ENCODE measurements at places on chromosomes 1 and 21.

GRCh38 chr21:17693801-17694200 is 81.1 kb upstream of the BTG3 start:
- DNase-seq = no peak

DNA sequence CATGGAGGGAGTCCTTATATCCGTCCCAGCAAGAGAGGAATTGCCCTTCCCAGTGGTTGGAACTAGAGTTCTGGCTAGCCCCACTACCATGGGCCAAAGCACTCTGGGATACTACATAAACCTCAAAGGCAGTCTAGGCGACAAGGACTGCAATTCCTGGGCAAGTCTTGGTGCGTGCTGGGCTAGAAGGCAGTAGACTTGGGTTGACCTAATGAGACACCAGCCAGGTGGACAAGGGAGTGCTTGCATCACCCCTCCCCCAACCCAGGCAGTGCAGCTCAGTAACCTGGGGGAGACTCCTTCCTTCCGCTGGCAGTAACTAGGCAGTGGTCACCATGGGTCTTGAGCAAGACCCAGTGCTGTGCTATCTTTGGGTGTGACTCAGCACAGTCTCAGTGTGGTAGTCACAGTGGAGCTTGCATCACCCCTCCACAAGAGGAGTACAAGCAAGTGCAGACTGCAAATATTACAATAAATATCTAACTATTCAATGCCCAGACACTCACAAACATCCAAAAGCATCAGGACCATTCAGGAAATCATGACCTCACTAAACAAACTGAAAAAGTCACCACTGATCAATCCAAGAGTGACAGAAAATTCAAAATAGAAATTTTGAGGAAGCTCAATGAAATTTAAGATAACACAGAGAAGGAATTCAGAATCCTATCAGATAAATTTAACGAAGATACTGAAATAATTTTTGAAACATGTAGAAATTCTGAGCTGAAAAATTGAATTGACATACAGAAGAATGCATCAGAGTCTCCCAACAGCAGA is 84.7 kb upstream of the LYPLAL1 start:
- no peak for DNase-seq

DNA sequence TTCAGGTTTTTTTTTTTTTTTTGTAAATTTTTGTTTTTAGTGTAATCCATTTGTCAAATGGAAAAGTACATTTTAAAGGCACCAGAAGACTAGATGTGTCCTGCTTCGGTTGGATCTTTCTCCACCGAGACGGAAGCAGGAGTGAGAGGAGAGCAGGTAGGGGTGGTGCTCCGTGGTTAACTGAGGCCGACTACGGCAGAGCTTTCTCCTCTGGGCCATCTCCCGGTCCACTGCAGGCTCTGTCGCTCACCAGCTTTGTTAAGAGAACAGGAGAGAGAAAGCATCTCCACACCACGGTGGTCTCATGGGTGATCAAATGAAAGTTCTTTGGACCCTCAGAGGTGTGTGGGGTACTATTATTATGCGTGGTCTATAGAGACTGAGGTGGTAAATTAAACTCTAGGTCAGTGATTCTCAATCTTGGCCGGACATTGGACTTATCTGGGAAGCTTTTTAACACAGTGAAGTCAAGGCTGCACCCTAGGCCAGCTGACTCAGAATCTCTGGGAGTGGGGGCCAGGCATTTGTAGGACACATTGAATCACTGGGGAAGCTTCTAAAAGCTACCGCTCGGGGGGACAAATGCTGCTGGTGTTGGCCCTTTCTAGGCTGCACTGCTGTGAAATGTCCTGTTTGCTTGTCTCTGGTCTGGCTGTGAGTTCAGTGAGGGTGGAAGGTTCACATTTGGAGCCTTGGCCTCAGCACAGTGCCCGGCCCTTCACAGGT is 25.0 kb downstream of the ABCA4 start:
- DNase-seq = no peak

- no peak for DNase-seq
These were observed 19.4 kb downstream of the PDE4B start for GRCh38 chr1:65812065-65812464.

GRCh38 chr1:89877756-89878155 is 56.9 kb downstream of the LRRC8D start:
- no peak for DNase-seq

DNA sequence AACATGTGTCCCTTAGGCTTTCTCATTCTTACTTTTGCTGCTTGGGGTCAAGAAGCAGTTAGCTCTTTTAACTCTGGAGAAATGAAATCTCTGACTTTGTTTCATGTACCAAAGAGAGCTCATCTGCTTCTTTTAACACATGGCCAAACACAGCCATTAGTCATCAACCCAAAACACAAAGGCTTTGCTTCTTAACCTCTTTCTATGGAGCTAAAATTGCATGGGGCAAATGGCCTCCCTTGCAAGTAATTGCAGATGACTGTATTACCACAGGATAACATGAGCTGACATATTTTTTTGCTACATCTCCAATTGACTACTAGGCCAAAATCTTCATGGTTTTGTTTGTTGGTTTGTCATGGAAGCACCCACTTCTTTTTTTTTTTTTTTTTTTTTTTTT is 300.9 kb downstream of the BRINP3 start:
- no peak for DNase-seq

DNA sequence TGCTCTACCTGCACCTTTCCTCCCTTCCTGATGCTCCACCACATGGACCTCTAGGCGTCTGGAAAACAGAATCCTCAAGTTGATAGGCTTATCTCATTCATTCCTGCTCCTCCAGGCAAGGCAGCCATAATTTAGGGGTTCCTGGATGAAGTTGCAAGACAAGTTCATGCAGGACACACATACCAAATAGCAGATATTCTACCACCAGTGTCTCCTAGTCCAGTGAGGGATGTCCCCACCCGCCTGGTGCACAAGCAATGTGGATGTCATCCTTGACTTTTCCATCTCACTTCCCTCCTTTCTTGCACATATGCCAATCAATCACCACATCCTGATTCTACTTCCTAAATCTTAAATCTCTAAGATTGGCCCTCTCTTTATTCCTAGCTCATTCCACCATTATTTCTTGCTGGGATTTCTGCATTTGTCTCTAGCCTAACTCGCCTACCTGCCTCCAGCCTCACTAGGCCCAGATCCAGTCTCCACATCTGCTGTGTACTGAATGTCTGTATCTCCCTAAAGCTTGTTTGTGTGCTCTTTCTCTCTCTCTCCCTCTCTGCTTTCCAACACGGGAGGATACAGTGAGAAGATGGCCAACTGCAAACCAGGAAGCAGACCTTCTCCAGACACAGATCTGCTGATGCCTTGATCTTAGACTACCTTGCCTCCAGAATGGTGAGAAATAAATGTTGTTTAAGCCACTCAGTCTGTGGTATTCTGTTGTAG is 40.5 kb downstream of the CD34 start:
- no peak for DNase-seq

GRCh38 chr1:217106231-217106901 is 383.1 kb upstream of the ESRRG start:
- DNase-seq = no peak

GRCh38 chr1:76881762-76882161 is 14.5 kb downstream of the ST6GALNAC5 start:
- no peak for DNase-seq

DNA sequence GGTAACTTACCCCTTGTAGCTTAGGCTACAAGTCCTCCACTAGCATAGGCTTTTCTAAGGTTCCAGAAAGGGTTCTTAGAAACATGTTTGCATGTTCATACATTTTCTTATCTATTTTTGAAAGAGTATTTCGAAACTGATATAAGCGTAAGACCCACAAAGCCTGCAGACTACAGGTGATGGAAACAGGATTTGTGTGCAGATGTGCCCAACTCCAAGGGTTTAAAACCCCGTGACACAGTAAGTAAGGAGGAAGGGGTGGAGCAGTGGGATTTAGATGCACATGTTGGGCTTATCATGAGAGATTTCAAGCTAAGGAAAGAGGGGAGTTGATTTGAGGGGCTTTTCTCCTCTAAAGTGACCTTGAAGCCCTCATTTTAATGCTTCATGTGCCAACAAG is 164.7 kb downstream of the LTN1 start:
- no peak for DNase-seq

- DNase-seq = no peak
These were observed 89.6 kb downstream of the AK5 start for GRCh38 chr1:77371396-77371795.

- no peak for DNase-seq
These were observed 27.5 kb upstream of the CD1D start for GRCh38 chr1:158153179-158153578.

GRCh38 chr1:214192825-214193643 is 87.9 kb upstream of the SMYD2 start:
- no peak for DNase-seq

GRCh38 chr1:166843769-166844596 is 4.7 kb downstream of the POGK start:
- DNase-seq = no peak

GRCh38 chr1:57748719-57749118 is 324.9 kb upstream of the DAB1 start:
- no peak for DNase-seq

GRCh38 chr1:89528382-89528780 is 3.8 kb downstream of the LRRC8B start:
- DNase-seq = no peak

- no peak for DNase-seq
These were observed 104.6 kb downstream of the DISP1 start for GRCh38 chr1:222919478-222919865.

GRCh38 chr1:38558500-38559445 is 300.8 kb downstream of the RRAGC start:
- DNase-seq = no peak

DNA sequence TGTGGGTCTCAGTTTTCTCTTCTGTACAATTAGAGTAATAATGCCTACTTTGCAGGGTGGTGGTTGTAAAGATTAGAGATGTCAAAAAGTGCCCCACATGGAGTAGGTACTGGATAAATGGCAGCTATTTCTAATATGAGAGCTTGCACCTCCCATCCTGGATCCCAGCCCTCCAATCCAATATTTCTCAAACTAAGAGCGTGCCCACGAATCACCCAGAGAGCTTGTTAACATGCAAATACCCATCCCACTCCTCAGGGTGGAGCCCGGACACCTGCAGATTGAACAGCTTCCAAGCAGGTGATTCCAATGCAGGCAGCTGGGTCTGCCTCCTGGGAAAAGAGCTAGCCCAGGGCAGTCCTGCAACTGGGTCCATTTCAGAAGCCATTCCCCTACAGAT is 33.0 kb downstream of the LRRN2 start:
- DNase-seq = no peak

DNA sequence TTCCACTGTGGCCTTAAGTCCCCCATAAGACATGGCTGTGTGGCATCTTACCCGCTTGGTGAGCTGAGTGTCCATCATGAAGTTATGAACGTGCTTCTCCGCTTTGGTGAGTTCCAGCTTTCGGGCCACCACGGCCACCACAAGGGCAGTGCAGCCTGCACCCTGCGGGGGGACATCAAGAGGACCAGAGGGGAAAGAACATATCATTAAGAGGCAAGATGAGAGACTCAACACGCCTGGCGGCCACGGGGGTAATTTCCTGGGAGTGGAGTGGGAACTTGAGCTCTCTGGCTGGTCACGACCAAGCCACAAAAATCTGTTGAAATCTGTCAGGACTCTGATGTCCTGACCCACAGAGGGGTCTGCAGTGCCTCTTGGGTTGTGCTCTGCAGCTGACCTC is 117.9 kb upstream of the ADAR start:
- DNase-seq = no peak

DNA sequence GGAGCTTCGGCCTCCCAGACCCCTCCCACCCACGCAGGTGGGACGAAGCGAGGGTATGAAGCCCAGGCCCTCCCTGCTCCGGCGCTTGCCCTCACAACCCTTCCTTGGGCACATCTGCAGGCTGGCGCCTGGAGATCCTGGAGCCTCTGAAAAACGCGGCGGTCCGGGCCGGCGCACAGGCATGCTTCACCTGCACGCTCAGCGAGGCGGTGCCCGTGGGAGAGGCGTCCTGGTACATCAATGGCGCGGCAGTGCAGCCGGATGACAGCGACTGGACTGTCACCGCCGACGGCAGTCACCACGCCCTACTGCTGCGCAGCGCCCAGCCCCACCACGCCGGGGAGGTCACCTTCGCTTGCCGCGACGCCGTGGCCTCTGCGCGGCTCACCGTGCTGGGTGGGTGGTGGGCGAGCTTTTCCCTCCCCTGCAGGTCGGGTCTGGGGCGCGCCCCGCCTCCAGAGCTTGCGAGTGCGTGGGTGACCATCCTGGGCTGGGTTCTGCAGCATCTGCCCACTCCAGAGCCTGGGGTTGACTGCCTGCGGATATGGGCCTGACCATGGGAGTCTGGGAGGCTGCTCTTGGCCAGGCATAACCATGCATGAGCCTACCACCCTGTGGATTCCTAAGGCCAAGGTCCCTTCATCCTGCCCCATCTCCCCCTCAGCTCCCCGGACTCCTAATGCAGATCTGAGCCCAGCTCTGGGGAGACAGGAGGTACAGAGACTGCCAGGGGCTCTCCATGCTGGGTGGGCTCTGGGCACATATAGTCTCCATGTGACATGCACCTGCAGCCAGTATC is 89.8 kb downstream of the TRIM11 start:
- no peak for DNase-seq

DNA sequence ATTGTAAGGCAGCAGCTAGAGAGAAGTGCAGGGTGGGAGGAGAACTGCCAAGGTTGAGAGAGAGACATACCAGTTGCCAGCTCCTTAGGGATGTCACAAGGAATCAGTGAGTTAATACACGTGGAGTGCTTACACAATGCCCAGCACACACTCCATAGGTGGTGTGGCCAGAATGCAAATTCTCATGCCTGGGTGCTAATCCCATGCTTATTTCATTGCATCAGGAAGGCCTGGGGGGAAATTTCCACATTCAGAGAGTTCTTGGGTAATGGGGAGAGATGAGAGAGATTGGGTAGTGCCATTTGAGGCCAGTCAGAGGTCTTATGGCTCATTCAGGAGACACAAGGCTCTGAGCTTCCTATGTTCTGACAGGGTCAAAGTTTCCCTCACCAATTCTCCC is 38.7 kb downstream of the GJA5 start:
- DNase-seq = no peak

- DNase-seq = no peak
These were observed 30.0 kb downstream of the MIS18A start for GRCh38 chr21:32248571-32249461.

DNA sequence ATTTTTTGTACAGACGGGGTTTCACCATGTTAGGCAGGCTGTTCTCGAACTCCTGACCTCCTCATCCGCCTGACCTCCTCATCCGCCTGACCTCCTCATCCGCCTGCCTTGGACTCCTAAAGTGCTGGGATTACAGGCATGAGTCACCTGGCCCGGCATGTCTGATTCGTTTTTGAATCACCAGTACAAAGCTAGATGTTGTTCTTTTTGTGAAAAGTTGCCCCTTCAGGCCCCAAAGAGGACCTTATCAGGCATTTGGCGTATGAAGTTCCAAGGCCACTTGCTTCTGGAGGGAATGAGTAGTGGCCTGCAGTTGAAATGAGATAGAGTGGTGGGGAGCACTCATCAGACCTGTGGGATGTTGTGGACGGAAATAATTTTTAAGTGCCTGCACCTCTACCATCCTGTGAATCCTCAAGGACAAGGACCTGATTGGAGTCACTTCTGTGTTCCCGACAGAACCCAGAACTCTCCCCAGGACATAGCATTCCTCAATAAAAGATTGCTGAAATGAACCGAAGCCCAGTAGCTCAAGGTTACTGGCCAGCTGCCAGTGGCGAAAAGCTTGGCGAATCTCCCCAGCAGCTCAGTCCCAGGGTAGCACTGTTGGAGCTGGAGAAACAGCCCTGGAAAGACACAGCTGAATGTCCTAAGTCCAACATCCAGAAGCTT is 50.1 kb downstream of the NDUFS5 start:
- DNase-seq = no peak
